ENCODE measurements at places on chromosomes 16 and 17.
A peak's percentile ranks its signal among the peaks of the same experiment; 100 is the strongest.

DNA sequence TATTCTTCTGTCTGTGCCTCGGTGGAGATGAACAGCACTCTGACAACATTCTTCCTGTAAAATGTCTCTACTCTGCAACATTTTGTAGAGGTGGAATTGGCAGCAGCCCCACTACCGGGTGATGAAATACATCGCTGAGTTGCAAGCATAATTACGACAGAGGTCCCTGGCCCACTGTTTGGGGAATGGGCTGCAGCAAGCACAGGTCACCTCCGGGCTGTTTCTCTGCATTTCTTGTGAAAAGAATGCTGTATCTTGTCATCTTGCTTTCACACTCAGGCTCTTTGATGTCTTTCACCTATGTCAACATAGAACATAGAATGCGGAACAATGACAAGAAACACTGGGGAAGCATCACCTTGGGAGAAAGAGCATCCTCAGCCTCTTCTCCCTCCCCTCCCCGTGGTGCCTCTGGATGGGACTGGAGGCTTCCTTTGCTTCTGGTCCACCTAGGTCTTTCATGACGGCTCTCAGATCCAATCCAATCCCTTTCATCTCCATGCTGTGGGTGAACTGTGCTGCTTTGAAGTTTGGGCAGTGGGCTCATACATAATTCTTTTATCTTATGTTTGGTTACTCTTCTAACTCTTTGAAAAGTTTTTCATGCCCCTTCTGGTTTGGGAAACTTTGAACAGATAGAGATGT is 265.0 kb downstream of the PHKB start:
- no peak for DNase-seq

DNA sequence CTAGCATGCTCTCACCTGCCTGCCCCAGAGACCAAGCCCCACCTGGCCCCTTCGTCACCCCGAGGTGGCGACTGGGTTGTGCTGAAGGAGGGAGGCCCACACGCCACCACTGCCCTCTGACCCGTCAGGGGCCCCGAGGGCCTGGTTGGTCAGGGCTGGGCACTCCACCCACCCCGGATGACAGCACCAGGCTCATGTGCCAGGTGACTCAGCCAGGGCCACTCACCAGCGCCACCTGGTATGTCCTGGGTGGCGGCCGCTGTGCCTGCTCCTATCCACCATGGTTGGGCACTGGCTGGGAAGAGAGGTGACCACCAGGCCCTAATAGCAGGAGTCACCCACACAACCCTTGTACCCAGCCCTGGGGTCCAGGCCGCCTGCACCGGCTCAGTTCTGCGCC is 68.9 kb downstream of the JPH3 start:
- no peak for DNase-seq

GRCh38 chr16:80174416-80174815 is 366.4 kb upstream of the DYNLRB2 start:
- no peak for DNase-seq

DNA sequence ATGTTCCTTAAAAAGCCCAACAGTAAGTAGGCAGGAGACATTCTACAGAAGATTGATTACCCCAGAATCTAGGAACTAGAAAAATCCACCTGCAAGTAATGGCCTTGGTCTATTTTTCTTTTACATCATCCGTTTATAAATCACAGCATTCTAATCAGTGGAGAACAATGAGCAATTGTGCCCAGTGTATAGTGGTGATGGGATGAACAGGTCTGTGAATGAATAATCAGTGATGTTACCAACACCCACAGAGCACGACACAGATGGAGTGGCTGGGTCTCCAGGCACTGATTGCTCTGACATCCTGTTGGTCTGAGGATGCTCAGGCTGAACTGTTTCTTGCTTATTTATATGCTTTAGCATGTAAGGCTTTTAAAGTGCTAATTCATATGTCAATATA is 1251.2 kb upstream of the CDH8 start:
- no peak for DNase-seq

DNA sequence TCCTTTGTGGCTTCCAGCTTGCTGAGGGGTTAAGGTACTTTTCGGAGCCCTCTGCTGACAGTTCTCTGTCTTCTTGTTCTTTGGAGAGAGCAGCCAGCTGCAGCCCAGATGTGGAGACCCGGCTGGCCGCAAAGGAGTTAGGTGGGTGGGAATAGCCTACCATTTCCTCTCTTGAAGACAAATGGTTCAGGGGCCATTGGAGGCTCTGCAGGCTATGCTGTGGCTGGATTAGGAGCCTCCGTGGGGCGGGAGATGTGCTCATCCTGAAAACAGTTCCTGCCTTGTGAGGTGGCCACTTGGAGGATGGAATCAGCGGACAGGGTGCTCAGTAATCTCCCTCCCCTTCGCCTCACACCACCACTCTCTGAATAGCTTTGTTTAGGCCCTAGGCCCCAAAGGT is 30.3 kb downstream of the MEOX1 start:
- DNase-seq, result no peak

DNA sequence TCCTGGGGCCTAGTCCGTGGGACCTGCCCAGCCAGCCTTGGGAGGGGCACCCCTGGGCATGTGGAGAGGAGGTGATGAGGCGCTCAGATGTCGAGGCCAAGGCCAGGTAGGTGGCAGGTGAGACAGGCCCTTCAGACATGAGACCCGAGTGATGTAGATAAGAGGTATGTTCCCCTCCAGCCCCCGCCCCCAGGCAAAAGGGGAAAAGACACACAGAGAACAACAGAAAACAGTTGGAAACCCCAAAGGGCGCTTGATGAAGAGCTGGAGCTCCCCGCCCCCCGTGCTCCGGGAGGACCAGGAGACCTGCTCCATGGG is 95.4 kb upstream of the CBX4 start:
- no peak for DNase-seq

GRCh38 chr16:12951392-12951791 is 50.0 kb downstream of the SHISA9 start:
- no peak for DNase-seq

DNA sequence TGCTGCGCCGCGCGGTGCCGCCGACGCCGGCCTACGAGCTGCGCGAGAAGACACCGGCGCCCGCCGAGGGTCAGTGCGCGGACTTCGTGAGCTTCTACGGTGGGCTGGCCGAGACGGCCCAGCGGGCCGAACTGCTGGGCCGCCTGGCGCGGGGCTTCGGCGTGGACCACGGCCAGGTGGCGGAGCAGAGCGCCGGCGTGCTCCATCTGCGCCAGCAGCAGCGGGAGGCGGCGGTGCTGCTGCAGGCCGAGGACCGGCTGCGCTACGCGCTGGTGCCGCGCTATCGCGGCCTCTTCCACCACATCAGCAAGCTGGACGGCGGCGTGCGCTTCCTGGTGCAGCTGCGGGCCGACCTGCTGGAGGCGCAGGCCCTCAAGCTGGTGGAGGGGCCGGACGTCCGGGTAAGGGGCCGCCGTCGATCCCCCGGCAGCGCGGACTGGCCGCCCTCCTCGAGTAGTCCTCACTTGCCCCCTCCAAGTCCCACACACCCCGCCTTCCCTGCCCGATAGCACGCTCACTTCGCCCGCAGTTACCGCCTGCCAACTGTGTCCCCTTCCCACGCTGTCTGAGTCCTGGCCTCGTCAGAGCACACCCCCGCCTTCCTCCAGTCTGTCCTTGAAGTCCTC is 470 bp downstream of the MLYCD start:
- peak; percentile 50 for DNase-seq

DNA sequence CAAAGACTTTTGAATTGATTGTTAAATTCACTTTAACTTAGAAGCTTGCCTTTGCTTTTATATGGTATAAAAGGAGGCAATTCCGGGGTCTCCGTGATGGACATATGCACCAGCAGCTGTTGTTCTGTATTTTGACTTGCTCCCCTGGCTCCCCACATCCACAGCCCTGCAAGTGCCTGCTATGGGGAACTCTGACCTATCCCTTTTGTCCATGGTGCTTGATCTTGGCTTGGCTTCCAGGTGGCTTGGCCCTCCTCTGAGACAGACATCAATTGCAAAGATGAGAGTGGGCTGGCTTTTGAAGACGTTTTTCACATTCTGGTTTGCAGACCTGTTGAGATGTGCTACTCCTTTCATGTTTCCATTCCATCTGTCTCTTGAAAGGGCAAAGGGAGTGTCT is 26.9 kb downstream of the TOM1L1 start:
- no peak for DNase-seq

- DNase-seq, result no peak
These were observed 21.4 kb upstream of the ABCC3 start for GRCh38 chr17:50613007-50613992.

DNA sequence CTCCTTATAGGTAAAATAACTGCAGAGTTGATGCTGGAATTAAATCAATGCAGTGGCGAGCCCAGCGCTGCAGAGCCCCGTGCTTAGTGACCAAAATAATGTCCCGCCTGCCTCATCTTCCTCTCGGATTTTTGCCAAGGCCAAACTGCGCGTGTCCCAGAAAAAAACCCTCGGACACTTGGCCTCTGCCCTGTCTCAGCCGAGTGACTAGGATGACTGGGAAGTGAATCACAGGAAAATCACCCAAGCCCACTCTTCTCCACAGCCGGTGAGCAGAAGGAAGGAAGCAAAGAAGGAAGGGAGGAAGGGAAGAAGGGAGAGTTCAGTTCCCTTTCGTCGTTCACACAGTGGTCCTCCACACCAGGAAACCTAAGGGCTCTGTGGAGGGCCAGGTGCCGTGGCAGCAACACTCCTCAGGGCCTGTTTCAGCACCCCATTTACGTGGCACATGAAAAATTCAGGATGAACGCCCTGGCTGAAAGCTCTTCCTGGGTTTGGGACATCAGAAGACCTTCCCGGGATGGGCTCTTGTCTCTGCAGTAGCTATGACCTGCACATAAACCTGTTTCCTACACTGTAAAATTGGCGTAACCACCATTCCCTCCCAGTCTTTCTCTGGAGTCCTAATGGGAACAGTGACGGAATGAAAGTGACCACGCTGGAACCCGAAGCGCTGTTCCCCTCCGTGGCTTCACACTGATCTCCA is 25.4 kb upstream of the HOXB13 start:
- DNase-seq, result no peak

DNA sequence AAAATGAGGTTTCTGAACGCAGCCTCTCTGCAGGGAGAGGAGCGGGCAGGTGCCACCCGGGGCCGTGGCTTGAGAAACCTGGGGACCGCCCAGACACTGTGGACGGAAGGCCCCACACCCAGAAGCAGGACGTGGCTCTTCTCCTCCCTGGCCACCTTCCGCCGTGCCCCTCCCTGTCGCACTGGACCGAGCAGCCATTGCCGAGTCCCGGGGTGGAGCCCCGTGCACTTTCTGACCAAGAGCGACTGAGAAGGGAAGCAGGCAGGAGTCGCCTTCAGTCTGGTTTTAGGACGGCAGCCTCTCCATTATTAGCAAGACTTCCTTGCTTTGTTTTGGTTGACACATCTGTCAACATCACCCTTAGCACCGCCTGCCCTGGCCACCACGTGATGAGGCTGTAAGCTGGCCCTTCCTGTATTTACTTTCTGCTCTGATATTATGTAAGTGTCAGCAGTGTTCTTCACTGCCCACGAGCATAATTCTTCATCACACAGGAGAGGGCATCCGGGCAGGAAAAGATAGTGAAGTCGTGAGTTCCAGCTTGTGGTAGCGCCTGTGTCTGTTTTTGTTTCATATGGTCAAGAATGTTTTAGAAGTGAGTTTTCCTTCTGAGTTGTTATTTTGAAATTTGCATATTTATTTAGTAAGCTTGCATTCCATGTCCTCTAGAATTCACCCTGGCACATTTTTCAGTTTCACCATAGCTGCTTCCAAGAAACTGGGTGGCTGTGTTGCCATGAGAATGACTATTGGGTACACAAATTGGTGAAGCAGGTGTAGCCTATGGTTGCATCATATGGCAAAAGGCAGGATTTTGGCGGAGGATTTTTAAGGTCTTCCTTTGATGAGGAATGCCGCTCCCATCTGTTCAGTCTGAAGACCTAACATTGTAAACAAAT is 1.0 kb downstream of the HERPUD1 start:
- no peak for DNase-seq

DNA sequence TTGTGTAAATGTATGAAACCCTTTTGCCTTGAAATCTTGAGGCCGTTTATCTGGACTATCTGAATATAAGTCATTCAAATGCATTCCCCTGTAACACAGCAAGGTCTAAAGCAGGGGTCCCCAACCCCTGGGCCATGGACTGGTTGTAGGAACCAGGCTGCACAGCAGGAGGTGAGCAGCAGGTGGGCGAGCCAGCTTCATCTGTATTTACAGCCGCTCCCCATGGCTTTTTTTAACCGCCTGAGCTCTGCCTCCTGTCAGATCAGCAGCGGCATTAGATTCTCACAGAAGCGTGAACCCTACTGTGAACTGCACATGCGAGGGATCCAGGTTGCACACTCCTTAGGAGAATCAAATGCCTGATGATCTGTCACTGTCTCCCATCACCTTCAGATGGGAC is 24.1 kb downstream of the DNAH3 start:
- DNase-seq, result no peak

GRCh38 chr16:53882310-53882709 is 178.4 kb downstream of the FTO start:
- no peak for DNase-seq

DNA sequence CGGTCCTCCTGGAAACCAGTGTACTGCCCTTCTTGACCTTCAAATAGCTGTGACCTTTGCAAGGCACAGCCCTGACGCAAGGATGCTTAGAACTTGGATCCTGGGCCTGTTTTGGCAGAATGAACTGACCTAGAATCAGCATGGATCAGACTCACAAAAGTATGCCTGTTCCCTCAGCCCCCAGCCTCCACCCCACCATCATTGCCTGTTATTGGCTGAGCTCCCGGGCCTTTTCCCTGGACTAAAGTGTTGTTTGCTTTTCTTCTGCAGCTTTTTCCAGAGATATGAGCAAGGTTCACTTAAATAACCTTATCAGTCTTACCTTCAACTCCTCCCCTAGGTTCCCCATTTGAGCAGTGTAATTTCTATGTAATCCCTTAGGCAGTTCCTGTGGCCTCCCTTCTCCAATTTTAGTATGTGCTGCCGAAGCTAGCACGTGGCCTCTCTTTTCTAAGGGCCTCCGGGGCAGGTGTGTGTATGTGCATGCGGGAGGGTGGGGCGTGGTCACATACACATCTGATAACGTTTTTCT is 347.4 kb downstream of the MAF start:
- no peak for DNase-seq

DNA sequence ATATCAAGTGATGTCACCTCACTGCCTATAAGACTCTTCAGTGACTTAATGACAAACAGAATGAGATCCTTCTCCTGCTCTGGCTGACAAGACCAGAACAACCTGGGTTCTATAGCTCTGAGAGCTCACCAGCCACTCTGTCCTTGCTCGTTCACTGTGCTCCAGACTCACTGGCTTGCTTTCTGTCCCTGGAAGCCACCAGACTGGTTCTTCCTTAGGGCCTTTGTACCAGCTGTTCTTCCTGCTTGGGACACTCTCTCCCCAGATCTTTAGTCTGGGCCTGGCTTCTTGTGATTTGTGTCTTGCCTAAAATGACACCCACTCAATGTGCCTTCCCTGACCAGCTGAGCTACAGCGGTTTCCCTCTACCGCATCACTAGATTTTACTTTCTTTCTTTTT is 76.1 kb downstream of the FTO start:
- DNase-seq, result no peak

DNA sequence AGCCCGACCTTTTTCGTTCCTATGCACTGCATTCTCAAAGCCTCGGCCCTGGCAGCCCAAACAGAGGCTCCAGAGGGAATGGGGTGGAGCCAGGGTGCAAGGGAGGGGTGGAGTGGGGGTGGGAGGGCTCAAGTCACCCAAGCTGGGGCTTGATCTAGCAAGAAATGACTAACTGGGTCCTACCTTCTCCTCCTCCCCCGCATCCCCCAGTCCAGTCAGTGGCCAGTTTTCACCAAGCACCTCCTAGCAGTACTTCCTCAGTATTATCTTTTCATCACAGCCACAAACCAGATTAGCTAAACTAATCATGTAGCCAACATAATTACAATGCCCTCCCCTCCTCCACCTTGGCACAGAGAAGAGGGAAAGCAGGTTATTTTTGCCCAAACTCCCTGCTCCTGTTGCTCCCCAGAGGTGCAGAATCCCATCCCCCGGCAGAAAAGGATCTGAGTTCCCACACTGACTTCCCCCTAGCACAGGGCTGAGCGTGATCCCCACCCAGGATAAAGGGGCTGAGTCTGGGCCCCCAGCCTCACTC is 2.2 kb downstream of the JUP start:
- DNase-seq, result no peak
